ENCODE measurements at places on chromosomes 5 and 9. TPM values are rescaled to one million over a fixed set of nuclear protein-coding genes. Genes with fewer than 3 reads are reported as not detected.

TAF11L5 gene
- total RNA-seq, result not detected

RPL12 gene
- 2,525 TPM for total RNA-seq

DNA sequence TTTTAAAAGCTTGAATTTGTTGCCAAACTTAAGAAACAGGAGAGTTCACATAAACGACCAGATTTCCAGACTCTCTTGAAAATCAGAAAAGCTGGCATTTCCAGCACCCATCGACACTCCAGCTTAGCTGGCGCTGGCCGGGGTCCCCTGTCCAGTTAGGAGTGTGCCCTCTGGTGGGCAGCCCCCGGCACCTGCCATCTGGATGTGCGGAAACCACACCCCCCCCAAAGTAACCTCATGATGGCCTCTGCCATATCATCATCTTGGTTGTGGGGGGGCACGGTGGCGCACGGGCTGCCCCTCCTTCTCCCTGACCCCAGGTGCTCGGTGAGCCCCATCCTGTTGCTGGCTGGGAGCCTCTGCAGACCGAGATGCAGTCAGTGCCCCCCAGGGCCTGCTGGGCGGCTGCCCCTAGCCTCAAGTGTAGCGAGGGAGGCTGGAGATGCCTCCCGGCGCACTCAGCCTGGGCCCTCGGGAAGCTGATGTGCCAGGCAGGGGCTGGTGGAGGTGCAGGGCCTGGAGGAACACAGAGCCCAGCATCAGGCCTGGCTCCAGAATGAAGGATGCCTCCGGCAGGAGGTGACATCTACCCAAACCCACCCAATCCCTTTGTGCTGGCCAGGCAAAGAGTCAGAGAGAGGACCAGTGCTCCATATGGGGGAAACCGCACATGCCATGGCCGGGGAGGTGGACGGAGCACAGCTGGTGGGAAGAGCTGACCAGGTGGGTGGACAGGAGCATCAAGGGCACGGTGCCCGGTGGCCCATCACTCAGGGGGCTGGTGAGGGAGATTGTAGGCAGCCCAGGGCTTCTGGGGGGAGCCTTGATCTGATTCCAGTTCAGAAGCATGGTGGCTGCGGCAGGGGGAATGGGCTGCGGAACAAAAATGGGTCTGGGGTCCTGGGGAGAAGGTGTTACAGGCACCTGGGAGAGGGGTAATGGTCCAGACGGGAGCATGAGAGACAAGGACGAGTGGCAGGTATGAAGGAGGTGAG, 70.6 kb downstream of the ADAMTS2 start:
- H3K4me3 ChIP-seq, result no peak overlapping the region
- H3K4me1 ChIP-seq, result no peaks in the 10 kb centered on the region
- no peaks in the 10 kb centered on the region for H3K36me3 ChIP-seq
- peak; percentile 60 for DNase-seq
- H3K27me3 ChIP-seq, result no peaks in the 10 kb centered on the region

- H3K27me3 ChIP-seq, result peaks cover 38% of the 10 kb centered on the region
- peak overlapping the region; percentile 57 for H3K4me3 ChIP-seq
- H3K36me3 ChIP-seq, result no peaks in the 10 kb centered on the region
Measured at GRCh38 chr5:10562201-10563109, 1.4 kb upstream of the ANKRD33B start.

GRCh38 chr5:126394211-126394788, 28.9 kb upstream of the GRAMD2B start:
- no peak overlapping the region for H3K4me3 ChIP-seq
- no peak for DNase-seq
- no peaks in the 10 kb centered on the region for H3K36me3 ChIP-seq
- H3K4me1 ChIP-seq, result peaks cover 5% of the 10 kb centered on the region
- no peaks in the 10 kb centered on the region for H3K27me3 ChIP-seq

GRCh38 chr5:135120951-135121350, 86.9 kb upstream of the PITX1 start:
- no peaks in the 10 kb centered on the region for H3K36me3 ChIP-seq
- H3K27ac ChIP-seq, result no peak overlapping the region
- DNase-seq, result no peak
- H3K27me3 ChIP-seq, result no peaks in the 10 kb centered on the region
- H3K4me1 ChIP-seq, result no peaks in the 10 kb centered on the region

CARD6 gene
- 12.2 TPM for total RNA-seq

CDKN2A gene
- total RNA-seq, result 6.1 TPM

- H3K27me3 ChIP-seq, result no peaks in the 10 kb centered on the region
- H3K4me1 ChIP-seq, result peaks cover 27% of the 10 kb centered on the region
- peak overlapping the region; percentile 53 for H3K4me3 ChIP-seq
- H3K27ac ChIP-seq, result peak overlapping the region; percentile 50
- no peaks in the 10 kb centered on the region for H3K36me3 ChIP-seq
Measured at GRCh38 chr9:128683340-128684064, 5.5 kb upstream of the SET start.

DNA sequence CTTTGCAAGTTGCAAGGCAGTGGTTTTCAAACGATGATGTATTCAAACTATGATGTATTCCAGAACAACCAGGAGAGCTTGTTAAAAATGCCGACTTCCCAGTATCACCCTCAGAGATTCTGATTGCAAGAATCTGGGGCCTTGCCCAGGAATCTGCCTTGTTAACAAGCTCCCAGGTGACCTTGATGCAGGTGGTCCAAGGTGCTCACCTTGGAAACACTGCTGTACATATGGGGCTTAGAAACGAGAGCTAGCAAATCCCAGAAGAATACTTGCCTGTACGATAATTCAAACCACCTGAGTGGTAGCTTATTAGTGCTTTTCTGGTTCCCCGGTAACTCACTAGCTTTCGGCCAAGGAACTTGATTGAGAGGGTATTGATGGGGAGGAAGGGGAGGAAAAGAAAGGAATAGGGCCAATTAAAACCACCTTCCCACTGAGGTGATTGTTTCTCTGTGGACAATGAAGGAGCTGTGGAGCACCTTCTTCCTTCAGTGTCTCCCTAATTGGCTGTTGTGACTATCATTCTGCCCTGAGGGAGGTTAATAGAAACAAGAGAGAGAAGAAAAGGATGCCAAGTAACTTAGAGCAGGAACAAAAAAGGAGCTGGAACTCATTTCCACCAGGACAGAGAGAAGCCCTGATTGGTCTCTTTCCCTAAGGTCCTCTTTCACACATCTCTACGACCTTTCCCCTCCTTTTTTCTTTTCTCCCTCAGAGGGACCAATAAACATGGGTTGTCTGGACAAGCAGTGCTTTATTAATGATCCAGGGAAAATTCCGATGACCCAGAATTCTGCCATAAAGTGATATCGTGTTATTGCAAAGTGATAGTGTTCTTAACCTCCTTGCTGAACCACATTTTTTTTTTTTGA, 218.8 kb downstream of the TMEM167A start:
- no peaks in the 10 kb centered on the region for H3K27me3 ChIP-seq
- H3K4me3 ChIP-seq, result no peak overlapping the region
- H3K36me3 ChIP-seq, result no peaks in the 10 kb centered on the region
- H3K4me1 ChIP-seq, result no peaks in the 10 kb centered on the region

- H3K27ac ChIP-seq, result peak overlapping the region; percentile 17
- no peaks in the 10 kb centered on the region for H3K36me3 ChIP-seq
- H3K27me3 ChIP-seq, result no peaks in the 10 kb centered on the region
- DNase-seq, result no peak
- H3K4me3 ChIP-seq, result no peak overlapping the region
Measured at GRCh38 chr9:104088416-104088815, 5.7 kb upstream of the SMC2 start.

- H3K27ac ChIP-seq, result no peak overlapping the region
- no peak overlapping the region for H3K4me3 ChIP-seq
- H3K27me3 ChIP-seq, result no peaks in the 10 kb centered on the region
- H3K36me3 ChIP-seq, result no peaks in the 10 kb centered on the region
- no peak for DNase-seq
Measured at GRCh38 chr5:158953929-158954534, 145.7 kb downstream of the EBF1 start.

PCDHGB7 gene
- total RNA-seq, result 19.4 TPM

- H3K4me1 ChIP-seq, result peaks cover 4% of the 10 kb centered on the region
- no peaks in the 10 kb centered on the region for H3K27me3 ChIP-seq
- H3K4me3 ChIP-seq, result no peak overlapping the region
- no peak overlapping the region for H3K27ac ChIP-seq
Measured at GRCh38 chr9:78438211-78438610, 141.3 kb downstream of the PSAT1 start.

NR5A1 gene
- total RNA-seq, result not detected

- DNase-seq, result no peak
- no peak overlapping the region for H3K4me3 ChIP-seq
- no peaks in the 10 kb centered on the region for H3K36me3 ChIP-seq
- no peak overlapping the region for H3K27ac ChIP-seq
- no peaks in the 10 kb centered on the region for H3K4me1 ChIP-seq
Measured at GRCh38 chr9:6090277-6091210, 75.1 kb upstream of the RANBP6 start.

All from sigmoid colon (tissue), 7 donors.